ENCODE measurements at places on chromosomes 4 and X.
A peak's percentile ranks its signal among the peaks of the same experiment; 100 is the strongest.

DNA sequence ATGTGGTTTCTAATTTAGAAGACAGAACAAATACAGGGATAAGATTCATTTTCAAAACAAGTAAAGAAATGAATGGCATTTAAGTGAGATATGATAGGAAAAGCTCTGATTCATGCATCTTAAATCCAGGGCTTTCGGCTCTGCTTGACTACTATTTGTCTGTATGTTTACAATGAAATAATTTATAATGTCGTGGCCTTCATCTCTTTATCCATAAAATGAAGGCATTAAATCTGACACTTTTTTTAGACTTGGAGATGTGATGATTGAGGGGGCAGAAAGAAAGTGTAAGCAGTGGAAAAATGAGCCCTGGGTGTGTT lies 115.7 kb upstream of the KIT start:
- no peak for DNase-seq

DNA sequence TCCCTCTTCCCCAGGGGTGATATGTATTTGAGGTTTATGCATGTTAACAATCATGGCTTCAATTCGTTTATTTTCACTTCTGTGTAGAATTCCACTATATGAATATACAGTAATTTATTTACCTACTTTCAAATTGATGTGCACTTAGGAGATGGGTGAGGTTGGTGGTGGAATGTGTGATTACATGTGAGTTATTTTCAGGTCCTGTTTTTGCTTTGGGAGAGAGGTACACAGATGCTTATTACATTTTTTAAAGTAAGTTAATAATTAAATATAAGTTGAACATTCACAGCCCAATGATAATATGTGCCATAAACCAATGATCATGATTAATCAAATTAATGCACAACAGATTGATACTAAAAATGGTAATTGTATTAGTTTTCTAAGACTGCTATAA lies 79.5 kb downstream of the SPRY1 start:
- DNase-seq = no peak

DNA sequence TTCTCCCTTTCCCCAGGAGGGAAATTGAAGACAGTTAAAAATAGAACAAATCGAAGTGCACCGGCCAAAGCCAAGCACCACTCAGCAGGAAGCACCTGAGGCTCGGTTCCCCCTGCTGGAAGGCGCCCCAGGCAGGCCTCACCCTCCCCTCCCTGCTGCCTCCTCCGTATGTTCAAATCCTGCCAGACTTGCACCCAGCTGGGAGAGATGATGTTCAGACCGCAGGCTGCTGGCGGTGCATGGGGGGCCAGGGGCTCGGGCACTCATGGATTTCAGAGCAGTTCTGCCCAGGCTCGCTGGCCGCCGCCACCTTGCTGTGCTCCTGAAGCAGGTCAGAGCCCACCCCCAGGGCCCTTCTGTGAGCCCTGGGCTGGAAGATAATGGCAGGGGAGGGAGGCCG lies 91.4 kb downstream of the DCTD start:
- no peak for DNase-seq

- DNase-seq = no peak
Measured at GRCh38 chrX:96447161-96447560, 237.5 kb upstream of the DIAPH2 start.

DNA sequence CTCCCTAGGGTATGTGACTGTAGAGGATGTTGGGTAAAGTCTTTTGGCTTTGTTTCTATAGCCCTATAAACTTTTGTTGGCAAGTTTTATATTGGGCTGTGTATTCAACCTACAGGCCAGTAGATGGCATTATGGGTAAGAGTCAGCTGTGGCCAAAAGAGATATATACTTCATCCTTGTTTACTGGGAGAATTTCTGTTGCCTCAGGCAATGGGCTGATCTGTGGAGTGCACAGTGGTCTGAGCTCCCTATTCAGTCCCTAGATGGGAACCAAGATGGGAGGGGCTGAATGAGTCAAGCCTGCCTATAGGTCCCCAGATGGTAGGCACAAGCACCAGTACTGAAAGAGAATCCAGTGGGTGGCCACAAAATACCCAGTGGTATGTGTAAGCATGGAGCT lies 580.6 kb downstream of the EPHA5 start:
- DNase-seq = no peak

DNA sequence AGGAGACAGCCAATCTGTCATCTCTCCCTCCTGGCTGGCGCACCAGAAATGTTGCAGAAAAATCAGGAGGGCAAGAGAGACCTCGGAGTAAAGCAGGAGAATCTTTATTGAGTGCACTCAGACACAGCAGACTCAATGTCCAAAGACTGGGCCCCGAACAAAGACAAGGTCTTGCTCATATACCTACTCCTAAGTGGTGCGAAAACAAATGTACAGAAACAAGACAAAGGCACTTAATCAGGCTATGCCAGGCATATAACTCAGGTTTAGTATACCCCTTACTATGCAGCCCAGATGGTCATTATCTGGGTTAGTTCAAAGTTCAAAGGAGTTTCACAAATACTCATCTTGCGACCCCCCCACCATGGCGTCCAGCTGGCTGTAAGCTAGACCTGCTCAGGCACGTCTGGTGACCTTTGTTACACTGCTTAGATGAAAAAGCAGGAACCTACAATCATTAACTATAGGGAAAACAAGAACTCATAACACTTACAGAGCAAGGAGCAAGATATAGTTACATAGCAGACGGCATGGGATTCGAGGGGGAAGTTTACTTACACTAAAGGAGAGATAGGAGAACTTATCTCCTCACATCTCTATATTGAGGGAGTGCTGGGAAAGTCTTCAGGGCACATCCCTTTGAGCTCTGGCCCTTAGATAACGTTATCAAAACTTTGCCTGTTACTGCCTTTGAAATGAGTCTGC lies 27.5 kb downstream of the SULT1E1 start:
- no peak for DNase-seq

GRCh38 chr4:3413675-3414420 lies 27.9 kb upstream of the HGFAC start:
- no peak for DNase-seq

DNA sequence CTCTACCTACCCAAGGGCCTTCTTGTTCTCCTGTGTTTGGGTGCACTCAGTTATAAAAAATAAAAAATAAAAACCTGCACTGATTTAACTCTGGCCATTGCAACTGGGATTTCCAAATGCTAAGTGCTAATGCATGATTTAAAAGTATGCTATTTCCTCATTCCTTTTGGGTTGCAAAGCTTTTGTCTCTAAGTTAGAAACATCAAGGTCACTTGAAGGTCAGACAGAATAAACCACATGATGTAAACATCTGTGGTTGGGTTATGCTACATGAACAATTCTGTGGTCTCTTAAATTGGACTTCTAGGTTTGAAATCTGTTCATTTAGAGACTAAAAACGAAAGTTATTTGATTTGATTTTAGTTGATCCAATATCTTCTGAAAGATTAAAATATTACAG lies 1547.4 kb upstream of the TENM3 start:
- no peak for DNase-seq

DNA sequence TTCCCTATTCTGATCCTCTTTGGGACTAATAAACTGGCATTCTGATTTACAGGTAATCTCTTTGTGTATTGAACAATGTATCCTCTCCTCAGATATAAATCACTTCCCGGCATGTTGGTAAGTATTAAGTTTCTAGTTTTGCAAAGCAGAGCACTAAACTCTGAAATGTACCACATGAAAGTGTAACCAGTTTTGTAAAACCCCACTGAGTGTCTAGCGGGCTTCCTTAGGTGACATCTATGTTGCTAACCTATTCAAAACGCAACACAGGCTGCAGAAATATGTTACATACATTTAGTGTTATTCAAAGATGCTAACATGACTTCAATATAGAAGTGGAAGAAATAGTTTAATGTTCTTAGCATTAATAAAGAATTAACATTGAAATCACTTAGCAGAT lies 25.2 kb downstream of the DNAJB14 start:
- DNase-seq = no peak

DNA sequence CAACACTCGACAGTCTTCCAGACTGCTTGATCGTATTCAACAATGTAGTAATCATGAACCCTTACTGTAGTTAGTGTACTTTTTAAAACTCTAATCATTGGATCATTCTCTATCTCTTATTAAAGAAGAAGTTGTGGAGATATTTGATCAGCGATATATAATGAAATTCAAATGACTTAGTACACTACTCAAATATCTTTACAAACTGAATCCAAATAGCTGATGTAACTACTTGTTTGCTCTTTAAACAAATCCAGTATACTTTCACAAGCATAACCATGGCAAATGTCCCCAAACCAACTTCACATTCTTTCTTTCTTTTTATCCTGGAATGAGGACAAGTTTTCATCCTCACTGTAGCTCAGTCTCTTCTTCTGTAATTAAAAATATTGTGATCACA lies 1569.9 kb upstream of the ADGRL3 start:
- DNase-seq = no peak

- DNase-seq = no peak
Measured at GRCh38 chr4:4762909-4763821, 96.3 kb upstream of the MSX1 start.

DNA sequence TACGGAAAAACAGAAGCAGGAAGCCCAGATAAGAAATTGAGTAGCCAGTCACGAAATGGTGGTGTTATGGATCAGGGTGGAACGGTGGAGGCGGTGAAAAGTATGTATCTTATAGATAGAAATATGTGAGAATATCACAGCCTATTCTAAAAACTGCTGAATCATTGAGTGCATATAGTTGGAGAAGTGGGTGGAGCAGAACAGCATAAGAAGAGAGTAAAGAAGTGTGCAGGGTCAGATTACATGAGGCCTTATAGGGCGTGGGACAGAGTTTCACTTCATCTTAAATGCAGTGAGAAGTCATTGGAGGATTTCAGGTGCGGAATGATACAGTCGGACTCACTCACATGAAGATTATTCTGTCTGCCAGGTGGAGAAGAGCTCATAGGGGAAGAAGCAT lies 293.1 kb downstream of the TRIML1 start:
- DNase-seq = no peak

GRCh38 chrX:71056867-71057266 lies 11.3 kb downstream of the SNX12 start:
- DNase-seq = no peak

GRCh38 chr4:128913228-128913627 lies 103.7 kb downstream of the JADE1 start:
- no peak for DNase-seq

GRCh38 chr4:128946916-128947315 lies 137.4 kb downstream of the JADE1 start:
- no peak for DNase-seq

GRCh38 chr4:82891707-82892466 lies 934 bp upstream of the SEC31A start:
- no peak for DNase-seq

DNA sequence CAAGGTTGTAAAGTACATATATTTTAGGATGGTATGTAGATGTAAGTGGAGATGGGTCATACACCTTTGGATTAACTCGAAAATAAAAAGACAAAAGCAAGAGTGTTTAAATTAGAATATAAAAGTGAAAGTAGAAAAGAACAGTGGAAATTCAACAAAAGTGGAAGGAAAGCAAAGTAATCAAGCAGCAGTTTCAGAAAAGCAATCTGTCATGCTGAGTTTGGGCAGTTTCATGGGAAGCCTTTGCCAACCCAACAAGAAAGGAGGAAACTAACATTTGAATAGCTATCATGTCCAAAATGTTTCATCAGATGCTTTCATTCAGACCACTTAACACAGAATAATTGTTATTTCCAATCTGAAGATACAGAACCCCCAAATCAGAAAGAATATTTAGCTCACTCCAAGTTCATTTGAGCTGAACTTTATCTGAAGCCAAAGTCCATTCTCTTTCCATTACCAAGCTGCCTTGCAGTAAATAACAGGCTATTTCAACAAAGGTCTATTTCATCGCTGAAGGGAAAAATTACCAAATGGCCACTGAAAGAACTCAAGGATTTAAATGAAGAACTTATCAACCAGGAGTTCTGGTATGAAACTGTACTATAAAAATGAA lies 1.8 kb upstream of the EXOSC9 start:
- no peak for DNase-seq

GRCh38 chrX:153886915-153887314 lies 942 bp upstream of the L1CAM start:
- no peak for DNase-seq

DNA sequence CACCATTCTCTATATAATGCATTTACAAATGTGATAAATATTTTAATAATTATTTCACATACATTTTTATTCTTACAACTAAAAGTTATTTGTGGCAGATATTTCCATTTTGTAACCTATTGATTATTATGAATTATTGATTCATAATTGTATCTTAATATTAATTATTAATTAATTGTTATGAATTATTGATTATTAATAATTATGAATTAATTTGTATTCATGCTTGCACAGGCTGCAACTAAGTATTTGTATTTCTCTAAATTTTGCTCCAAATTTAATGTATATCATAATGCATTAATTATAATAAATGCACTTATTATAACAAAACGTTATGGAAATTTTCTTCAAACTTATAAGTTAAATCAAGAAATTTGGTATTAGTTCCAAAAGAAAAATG lies 929.7 kb downstream of the PCDH7 start:
- DNase-seq = no peak

- DNase-seq = no peak
Measured at GRCh38 chr4:114323841-114324240, 274.8 kb upstream of the UGT8 start.

GRCh38 chr4:169338241-169338640 lies 67.5 kb upstream of the SH3RF1 start:
- DNase-seq = no peak

GRCh38 chrX:13716455-13716854 lies 18.0 kb downstream of the TRAPPC2 start:
- DNase-seq = no peak

DNA sequence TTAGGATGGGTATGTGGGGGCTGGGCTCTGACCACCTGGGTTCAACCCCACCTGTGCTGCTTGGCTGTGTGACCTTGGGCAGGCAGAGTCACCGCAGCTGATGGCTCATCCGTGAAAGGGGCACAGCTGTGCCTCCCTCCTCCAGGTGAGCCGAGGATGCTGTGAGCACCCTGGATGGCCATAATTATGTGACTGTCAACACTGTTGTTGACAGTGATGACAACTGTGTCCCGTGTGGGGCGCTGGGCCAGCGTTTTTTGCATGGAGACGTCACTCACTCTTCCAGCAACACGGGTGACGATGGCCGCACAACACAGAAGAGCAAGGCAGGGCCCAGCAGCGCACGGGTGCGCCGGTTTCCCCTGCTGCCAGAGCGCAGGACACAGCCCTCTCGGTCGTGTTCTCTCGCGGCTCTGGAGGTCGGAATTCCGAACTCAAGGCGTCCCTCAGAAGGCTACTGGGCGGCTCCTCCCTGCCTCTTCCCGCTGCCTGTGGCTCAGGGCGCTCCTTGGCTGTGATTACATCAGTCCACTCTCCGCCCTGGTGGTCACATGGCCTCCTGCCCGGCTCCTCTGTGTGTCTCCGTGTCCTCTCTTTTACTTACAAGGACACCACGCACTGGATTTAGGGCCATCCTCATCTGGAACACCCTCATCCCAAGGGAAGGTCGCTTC lies 1.3 kb downstream of the SH3TC1 start:
- DNase-seq = peak; percentile 9

Data from anterior cingulate cortex (tissue), 58 donors.